HTR-8/SVneo (cell line): ENCODE measurements at places on chromosomes 1 and 21.

DNA sequence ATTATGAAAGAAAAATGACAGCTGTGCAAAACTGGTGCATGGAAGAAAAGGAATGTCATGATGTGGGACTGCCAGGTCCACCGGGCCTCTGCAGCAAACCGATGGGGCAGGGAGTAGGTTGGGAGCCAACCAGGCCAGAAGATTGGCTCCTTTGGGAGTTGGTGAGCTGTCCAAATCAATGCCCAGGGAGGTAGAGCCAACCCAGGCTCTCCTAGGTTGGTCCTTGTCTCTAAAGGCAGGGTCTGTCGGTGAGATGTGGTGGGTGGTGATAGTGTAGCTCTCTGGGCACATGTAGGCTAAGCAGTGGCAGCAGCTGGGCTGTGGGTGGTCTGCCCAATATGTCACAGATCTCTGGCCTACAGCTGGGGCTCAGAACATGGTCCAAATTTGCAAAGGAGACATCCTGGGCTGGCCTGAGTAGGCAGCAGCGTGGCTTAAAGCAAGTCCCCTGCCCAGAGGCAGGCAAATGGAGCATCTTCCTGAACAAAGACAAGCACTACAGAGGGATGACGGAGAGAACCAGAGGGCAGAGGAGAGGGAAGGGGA lies 61.2 kb upstream of the PRDX6 start:
- no peak for DNase-seq

- DNase-seq: no peak
These were observed 17.2 kb downstream of the CSRP1 start for GRCh38 chr1:201489643-201490261.

- no peak for DNase-seq
These were observed 5.4 kb downstream of the ZBTB48 start for GRCh38 chr1:6585081-6585722.

DNA sequence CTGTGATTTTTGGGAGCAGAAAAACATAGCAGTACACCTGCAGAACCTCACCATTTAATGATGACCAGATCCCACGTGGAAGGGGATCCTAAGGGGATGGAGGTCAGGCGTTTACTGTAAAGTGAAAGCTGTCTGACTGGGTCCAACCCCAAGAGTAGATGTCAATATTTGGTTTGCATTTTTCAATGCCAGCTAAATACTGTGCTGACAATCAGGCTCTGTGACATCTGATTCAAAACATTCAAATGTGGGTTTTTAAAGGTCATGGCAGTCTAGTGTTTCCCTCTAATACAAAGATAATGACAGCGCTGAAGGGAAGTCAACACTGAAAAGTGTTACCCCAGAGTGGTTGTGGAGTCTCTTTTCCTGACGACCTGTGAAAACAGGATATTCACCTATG lies 68.1 kb downstream of the SPAG17 start:
- DNase-seq: no peak

DNA sequence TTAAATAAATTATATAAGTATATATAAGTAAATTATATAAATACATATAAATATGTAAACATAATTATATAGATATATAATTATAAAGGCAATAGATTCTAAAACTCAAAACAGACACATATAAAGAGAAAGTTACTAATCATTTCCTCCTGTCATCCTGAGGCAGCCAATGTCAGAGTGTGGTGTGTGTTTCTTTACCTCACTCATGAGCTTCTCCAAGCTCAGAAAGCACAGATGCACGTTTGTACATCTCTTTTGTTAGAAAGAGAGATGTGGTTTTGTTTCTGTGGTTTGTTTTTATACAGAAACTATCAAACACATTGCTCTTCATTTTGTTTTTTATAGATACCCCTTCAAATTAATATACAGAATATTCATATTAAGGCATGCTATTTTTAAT lies 594.8 kb downstream of the USP25 start:
- no peak for DNase-seq

GRCh38 chr1:3310718-3311400 lies 143.6 kb upstream of the ARHGEF16 start:
- DNase-seq: no peak

- peak; percentile 13 for DNase-seq
These were observed 198.3 kb downstream of the DUSP10 start for GRCh38 chr1:221543529-221544120.

- DNase-seq: no peak
These were observed 26.8 kb downstream of the PPP2R5A start for GRCh38 chr1:212311836-212312497.

DNA sequence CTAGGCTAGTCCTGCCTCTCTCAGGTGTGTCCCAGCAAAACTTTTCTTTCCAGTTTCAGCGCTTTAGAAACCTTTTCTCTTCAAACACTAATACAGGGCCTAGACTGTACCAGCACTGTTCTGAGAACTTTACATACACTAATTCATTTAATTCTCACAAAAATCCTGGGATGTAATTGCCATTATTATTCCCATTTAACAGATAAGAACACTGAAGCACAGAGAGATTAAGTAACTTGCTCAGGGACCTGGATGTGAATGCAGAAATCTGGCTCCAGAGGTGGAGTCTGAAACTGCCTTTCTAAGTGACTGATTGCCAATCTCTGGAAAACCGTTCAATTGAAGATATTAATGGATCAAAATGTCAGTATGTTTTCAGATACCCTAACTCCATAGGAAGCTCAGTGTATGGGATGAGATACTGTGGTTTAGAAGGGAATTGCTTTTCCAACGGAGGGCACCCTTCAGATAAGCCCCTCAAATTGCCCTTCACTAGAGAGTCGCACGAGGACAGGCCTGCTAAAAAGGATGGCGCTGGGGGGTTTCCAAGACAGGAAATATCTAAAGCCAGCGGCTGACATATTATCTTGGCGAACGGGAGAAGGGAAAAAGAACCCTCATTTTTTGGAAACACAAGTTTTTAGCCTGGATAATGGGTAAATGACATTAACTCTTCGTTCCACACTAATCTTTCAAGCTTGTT lies 698 bp upstream of the UCK2 start:
- no peak for DNase-seq

- no peak for DNase-seq
These were observed at the start of gene ANXA9 for GRCh38 chr1:150981805-150982712. ANXA9 (plus strand) TSS chr1:150982292; CDS start chr1:150983106, 814 bp downstream.

- no peak for DNase-seq
These were observed 15.2 kb upstream of the AGO3 start for GRCh38 chr1:35915693-35916092.

GRCh38 chr1:8095584-8095983 lies 69.5 kb upstream of the ERRFI1 start:
- no peak for DNase-seq

- no peak for DNase-seq
These were observed 37.5 kb upstream of the WLS start for GRCh38 chr1:68269637-68270430.

DNA sequence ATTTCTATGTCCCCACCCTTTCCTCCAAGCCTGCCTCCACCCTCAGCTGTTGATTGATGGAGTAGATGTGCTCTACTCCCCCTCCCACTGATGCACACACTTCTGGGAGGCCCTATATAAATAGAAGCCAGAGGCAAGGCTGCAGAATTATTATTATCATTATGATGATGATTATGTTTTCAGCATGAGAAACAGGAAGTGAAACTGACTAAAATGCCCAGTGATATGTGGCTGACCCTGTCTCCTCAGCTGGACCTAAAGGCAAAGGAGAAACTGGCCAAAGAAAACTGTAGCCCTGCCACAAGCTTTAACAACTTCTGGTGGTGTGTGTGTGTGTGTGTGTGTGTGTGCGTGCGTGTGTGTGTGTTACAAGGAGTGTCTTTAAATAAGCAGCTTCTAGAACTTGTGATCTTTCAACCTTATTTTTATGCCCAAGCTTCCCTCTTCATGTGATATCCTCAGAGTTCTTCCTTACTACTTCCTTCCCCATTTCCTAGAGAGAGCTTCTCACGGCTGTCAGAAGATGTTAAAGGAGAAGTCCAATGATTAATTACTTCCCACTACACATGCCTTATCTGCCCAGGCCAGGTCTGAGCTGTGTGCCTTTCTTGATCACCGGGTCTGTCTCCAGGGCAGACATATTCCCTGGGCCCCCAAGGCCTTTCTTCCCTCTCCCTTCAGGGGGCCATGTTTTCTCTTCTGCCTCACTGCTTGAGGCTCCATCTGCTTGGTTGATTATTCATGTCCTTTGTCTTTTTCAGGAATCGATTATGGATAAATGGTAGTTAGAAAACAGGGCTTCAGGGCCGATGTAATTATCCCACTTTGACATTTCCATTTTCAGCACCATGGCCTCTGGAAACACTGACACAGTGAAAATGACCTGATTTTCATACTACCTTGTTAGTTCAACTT lies 11.6 kb upstream of the MAPKAPK2 start:
- no peak for DNase-seq
